HL-60 (cell line): ENCODE measurements at places on chromosomes 6 and 20.

DNA sequence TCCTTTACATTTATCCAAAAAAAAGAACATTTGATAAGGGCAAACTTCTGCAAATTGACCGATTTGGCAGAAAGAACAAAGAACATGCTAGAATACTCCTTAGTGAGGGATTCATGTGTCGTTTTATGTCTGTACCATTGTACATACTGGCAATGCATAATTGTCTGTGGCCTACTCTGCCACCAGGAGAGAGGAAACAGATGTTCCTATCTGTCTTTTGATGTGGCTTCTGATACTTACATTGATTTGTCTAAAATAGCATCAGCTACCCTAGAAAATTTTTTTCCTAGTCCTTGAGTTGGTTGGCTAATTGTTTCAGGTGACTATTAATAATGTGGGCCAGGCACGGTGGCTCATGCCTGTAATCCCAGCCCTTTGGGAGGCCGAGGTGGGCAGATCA is 654.1 kb downstream of the KIF16B start:
- no peak for DNase-seq

- no peak for DNase-seq
Measured at GRCh38 chr6:18491308-18492045, 104.3 kb downstream of the RNF144B start.

- no peak for DNase-seq
Measured at GRCh38 chr6:16487996-16488674, 249.7 kb downstream of the GMPR start.

DNA sequence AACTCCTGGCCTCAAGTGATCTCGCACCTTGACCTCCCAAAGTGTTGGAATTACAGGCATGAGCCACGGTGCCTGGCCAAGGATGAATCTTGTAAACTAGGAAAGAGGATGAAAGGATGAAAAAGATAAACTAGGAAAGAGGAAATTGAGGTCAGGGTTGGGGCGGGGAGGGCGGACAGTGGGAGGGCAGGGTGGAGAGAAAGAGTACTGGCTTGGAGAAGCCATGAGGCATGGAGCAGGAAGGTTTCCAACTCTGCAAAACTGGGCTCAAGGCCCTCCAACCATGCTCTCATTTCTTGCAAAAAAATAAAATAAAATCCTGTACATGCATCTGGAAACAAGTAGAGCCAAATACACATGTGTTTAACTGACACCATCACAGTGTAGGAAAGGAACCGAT is 256.6 kb upstream of the SGK1 start:
- peak; percentile 58 for DNase-seq

DNA sequence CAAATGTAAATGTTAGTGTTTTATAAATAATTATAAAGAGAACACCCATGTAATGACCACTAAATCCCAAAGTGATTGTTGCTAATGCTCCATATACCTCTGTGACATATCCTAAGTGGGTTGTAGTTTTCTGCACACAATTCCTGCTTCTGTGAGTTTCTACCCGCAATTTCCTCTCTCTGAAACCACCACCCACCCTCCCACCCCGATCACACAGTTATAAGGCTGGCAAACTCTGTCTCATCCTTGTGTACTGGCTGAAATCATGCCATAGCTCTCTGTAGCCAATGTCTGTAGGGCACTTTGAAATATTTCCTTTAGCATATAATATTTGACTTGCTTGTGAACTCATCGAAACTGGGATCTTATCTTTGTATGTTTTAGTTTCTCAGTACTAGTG is 236.6 kb downstream of the PLCB1 start:
- no peak for DNase-seq
